Transverse colon (tissue), 4 donors: ENCODE measurements at places on chromosomes 4 and X. TPM values are rescaled to one million over a fixed set of nuclear protein-coding genes. Genes with fewer than 3 reads are reported as not detected.

GRCh38 chr4:101989551-101989950, 199.0 kb downstream of the BANK1 start:
- DNase-seq = no peak

DNA sequence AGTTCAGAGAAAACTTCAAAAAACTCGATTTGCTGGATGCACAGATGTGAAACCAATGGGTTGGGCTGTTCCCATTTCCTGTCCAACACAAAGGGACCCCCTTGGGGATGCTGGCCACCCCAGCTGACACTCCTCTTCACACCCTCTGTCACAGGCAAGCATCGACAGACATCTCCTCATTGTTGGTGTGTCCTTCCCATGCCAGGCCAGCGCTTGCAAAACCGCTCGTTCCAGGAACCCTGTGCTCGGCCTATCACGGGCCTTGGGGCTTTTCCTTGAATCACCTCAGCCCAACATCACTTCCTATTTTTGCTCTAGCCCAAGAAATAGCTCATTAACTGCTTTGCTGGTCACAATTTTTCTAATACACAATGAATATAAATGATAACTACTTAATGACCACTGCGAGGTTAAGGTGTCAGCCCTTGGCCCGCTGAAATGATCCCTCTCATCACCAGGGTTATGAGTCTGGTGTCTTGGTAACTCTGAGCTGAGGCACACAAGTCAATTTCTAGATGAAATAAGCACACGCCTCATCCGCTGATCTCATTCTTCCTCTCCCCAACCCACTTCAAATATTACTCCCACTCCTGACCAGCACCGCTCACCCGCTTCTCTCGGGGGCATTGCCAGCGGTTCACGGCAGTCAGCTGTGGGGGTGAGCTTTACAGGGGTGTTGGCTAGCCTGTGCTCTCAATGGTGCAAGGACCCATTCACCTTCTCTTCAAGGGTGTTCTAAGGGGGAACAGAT, 32.3 kb downstream of the BCOR start:
- DNase-seq = no peak

GRCh38 chr4:107631560-107631959, 88.5 kb downstream of the PAPSS1 start:
- DNase-seq = no peak

- DNase-seq = no peak
Observed at GRCh38 chr4:56658528-56658927, 22.6 kb downstream of the HOPX start.

DNA sequence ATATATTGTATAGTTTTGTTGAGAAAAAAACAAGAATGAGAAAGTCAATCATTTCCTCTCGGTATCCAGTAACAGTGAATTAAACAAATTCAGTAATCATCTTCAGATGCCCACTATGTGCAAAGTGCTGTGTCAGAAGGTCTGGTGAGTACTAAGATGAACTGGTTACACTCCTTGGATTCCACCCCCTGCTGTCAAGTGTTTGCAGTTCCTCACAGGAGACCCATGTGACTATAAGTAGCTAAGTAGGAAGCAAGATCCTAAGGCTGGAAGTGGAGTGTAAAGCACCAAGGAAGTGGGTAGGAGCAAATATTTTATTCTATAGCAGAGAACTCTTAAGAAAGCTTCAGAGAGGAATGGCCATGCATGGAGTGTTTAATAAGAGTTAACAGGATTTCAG, 73.6 kb downstream of the SNX25 start:
- DNase-seq = no peak

DNA sequence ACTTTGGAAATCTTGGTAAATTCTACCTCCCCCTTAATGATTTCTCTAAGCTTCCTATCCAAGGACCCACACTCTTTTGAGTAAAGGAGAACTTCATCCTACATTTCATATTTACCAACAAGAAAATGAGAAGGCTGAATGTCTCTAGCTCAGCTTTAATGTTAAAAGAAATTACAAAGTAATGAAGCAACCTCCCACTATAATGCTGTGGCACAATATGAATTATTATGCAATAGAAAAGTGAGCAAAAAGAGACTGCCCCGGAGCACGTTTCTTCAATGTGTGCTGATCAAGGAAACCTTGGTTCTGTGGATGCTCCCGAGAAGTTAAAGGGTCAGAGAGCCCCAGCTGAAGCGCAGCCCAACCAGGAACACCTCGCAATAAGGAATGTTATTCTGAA, 9.1 kb upstream of the TBC1D1 start:
- DNase-seq = no peak

DNA sequence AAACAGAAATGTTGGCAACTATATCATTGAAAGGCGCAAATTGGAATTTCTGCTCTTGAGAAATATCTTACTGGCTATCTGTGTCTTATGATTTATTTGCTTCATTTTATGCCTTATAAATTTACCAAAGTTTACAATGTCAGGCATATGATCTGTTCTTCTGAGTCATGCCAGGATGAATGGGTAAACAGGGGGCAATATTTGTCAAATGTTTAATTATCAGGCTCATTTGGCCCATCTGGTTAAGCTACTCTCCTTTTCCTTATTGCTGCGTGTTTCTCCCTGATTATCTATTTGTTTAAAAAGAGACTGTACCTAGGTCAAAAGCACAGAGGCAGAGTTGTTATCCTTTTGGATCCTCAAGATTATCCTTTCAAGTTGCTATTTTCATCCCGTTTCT, 903.8 kb upstream of the PCDH10 start:
- DNase-seq = no peak

- DNase-seq = no peak
Observed at GRCh38 chrX:41667631-41668030, 21.1 kb upstream of the GPR34 start.

DNA sequence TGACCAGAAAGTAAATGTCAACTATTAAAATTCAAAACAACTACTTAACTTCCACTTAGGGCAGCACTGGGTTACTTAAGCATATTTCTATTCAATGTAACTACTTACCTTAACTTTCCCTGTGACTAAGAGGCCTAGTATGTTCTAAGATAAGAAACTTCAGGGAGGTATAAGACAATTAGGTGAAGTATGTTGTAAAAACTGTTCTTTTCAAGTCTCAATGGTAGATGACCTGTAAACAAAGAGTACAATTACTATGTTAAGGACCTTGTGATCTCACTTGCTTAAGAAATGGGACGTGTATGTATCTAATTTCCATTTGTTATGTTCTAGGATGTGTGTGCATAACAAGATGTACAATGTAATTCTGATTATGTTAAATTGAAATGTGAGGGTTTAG, 960.5 kb downstream of the CCSER1 start:
- DNase-seq = no peak

- DNase-seq = no peak
Observed at GRCh38 chr4:121227341-121227792, 63.2 kb upstream of the TNIP3 start.

GRCh38 chr4:15695240-15695699, 7.6 kb upstream of the BST1 start:
- DNase-seq = no peak

GRCh38 chr4:125316791-125317524, 2.2 kb downstream of the FAT4 start:
- peak; percentile 14 for DNase-seq

GRCh38 chr4:107757283-107757682, 37.2 kb upstream of the PAPSS1 start:
- DNase-seq = no peak

- DNase-seq = no peak
Observed at GRCh38 chr4:15855804-15856475, 77.8 kb downstream of the CD38 start.

DNA sequence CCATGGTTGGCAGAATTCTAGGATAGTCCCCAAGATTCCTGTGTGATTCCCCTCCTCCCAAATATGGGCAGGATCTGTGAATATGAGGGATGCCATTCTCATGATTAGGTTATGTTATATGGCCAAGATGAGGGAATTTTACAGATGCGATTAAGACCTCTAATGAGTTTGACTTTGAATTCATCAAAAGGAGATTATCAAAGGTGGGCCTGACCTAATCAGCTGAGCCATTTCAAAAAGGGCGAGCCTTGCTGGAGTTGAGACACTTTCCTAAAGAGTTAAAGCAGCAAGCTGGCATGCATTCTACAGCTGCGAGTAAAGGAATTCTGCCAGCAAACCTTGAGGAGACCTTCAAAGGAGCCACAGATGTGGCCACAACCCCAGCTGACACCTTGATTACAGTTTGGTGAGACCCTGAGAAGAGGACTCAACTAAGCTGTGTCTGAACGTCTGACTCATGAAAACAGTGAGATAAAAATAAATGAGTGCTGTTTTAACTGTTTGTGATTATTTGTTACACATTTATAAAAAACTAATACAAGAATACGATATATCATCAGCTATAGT, 31.7 kb upstream of the TMPRSS11D start:
- no peak for DNase-seq

GRCh38 chr4:114577386-114577785, 21.2 kb upstream of the UGT8 start:
- no peak for DNase-seq

TAF7L gene
- not detected for total RNA-seq

JCHAIN gene
- 279 TPM for total RNA-seq

LIMCH1 gene
- total RNA-seq = 8.1 TPM

FGFBP2 gene
- total RNA-seq = 2.2 TPM

NEIL3 gene
- not detected for total RNA-seq

MAOB gene
- total RNA-seq = 2.4 TPM

CENPI gene
- total RNA-seq = 0.68 TPM

GPR119 gene
- not detected for total RNA-seq
